Activated T-cell treated with anti-CD3 and anti-CD28 coated beads, Interleukin-2, amount 50 U/mL, for 72 hours (primary cell): ENCODE measurements at places on chromosomes 13 and 19. TPM values are rescaled to one million over a fixed set of nuclear protein-coding genes. Genes with fewer than 3 reads are reported as not detected.

DNA sequence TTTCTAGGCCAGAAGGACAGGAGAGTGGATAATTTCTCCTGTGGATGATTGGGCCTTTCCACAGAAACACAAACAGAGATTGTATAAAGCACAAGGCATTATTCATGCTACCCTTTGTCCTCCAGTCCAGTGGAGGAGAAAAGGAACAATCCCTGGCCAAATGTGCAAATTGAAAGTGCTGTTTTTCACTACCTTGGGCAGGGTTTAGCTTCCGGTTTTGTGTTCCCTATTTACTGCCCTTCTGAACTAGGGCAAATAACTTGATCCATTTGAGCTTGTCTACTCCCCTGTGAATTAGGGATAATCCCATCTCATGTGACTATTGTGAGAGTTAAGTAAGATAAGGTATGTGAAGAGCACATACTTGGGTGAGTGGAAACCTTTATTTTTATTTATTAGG is 13.3 kb downstream of the PDX1 start:
- DNase-seq, result no peak
- peaks cover 55% of the 10 kb centered on the region for H3K27me3 ChIP-seq
- H3K27ac ChIP-seq, result no peak overlapping the region
- no peaks in the 10 kb centered on the region for H3K36me3 ChIP-seq
- peaks cover 2% of the 10 kb centered on the region for H3K4me1 ChIP-seq

DNA sequence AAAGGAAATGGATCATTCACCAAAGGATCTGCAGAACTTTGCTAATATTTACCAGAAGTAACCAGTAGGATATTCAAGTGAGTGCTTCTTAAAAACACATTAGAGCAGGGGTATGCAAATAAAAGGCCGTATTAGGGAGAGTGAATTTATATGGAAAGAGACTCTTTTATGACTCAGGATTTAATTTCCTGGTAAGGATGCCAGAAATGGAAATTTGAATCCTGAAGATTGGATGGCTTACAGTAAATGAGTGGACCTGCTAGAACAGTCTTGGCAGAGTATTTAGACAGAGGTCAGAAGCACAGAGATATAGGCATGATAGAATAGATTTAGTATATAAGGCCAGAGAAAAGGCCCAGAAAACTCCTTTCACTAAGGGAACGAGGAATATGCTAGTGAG is 201.6 kb downstream of the SLITRK5 start:
- H3K4me3 ChIP-seq, result no peak overlapping the region
- H3K27me3 ChIP-seq, result no peaks in the 10 kb centered on the region
- no peaks in the 10 kb centered on the region for H3K4me1 ChIP-seq

GRCh38 chr13:93620181-93620765 is 393.7 kb downstream of the GPC6 start:
- no peak for DNase-seq
- H3K4me1 ChIP-seq, result no peaks in the 10 kb centered on the region
- H3K36me3 ChIP-seq, result no peaks in the 10 kb centered on the region
- H3K27me3 ChIP-seq, result peaks cover 11% of the 10 kb centered on the region

DNA sequence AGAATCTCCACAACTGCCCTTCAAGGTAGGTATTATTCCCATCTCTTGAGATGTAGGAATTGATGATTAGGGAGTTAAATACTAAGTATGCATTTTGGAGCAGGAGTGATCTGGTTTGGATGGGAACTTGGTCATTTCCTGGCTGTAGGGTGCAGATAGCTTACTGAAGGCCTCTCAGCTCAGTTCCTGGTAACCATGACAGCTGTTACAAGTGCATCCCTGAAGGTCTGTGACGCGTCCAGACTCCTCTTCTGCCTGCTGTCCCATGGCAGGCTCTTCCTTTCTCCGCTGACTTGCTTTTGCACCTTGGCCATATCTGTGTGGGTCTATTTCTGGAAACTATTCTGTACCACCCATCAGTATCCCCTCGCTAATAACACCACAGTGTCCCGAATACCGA is 387.8 kb downstream of the ZNF536 start:
- no peaks in the 10 kb centered on the region for H3K36me3 ChIP-seq
- no peak for DNase-seq
- H3K4me3 ChIP-seq, result no peak overlapping the region

DNA sequence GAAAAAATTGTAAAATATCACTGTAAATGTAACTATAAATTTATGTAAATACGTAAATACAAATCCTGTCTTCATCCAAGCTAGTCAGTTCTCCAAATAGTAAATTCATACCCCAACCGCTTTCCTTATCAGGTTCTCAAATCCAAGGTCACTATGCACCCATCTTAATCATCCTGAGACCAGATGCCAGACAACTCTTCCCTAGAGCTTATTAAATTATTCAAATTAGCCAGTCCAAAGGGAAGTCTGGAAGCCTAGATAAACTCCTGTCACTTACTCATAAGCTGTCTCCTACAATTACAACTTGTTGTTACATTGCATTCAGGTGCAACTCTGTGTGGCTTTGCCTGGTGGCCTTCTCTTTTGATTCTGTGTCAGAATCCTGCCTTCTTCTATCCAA is 836.1 kb upstream of the PCDH20 start:
- H3K27ac ChIP-seq, result no peak overlapping the region
- no peaks in the 10 kb centered on the region for H3K4me1 ChIP-seq

The HSD17B14 gene
- 3.2 TPM for total RNA-seq

The PRX gene
- total RNA-seq, result 3.4 TPM
